ENCODE measurements at places on chromosomes 13 and 19.

DNA sequence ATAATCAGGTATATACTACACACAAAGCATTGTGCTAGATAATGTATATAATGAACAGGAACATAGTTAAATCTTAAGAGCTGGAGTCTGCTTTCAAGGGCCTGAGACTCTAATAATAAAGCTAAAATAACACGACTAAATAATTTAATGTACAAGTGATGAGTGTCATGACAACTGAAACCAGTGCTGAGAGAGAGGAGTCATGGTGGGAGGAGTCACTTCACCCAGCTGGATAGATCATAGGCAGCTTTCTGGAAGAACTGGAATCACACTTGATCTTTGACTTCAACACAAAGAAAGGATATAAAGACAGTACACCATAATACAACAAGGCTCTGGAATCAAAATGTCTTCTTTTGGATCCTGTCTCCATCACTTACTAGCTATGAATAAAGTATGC, 7.1 kb downstream of the RBM26 start:
- DNase-seq, result no peak

GRCh38 chr13:97082461-97083207, 88.4 kb upstream of the OXGR1 start:
- no peak for DNase-seq

DNA sequence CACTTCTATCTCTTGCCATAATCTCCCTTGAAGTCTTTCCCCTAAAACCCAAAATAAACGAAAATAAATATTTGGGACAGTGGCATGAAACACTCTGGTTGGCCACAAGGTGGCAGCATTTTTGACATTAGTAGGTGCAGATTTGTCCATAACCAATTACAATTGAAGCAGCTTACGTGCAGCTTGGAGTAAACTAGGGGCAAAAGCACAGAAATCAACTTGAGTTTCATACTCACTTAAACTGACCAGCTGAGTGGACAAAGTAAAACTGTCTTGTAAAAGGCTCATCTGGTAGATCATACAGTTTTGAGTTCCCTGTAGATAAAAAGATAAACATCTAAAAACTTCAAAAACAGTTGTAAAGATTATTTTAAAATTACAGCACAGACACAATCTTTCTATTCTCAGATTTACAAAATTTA, 18.8 kb downstream of the PDCD5 start:
- no peak for DNase-seq

- no peak for DNase-seq
Measured at GRCh38 chr13:112115403-112116091, 48.6 kb downstream of the SOX1 start.

DNA sequence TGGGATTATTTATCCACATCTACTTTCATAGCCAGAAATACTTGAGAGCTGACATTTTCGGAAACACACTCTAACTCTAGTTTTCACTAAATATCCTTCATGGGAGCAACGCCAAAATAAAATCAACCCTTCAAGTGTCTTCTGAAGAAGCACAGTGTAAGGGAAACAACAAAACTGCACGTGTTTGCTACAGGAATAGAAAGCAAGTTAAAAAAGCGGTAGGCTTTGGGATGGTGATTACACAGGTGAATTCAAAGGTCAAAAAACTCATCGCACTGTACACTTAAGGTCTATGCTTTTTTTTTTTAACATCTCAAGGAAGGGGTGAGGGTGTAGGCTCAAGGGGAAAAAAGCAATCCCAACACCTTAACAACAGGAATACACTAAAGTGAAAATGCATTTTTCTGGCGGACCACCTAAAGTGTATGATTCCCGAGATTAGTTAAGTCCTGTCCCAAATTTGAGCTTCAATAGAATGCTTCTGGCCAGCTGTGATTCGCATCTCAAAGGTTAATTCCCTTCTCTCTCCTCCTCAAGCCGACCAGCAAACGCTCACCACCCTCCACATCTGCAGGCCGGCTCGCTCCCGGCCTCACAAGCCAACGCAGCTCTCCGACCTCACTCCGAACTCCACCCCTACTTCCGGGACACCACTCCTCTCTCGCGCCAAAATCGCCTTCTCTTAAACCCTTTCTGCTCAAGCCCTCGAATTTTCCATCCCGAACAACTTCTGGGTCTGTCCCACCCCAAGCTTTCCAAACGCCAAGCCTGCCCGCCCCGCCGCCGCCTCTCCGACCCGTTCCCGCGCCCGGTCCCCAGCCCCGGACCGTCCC, 1.1 kb downstream of the ARGLU1 start:
- no peak for DNase-seq

- DNase-seq, result no peak
Measured at GRCh38 chr13:73879346-73880015, 254.7 kb downstream of the KLF12 start.

DNA sequence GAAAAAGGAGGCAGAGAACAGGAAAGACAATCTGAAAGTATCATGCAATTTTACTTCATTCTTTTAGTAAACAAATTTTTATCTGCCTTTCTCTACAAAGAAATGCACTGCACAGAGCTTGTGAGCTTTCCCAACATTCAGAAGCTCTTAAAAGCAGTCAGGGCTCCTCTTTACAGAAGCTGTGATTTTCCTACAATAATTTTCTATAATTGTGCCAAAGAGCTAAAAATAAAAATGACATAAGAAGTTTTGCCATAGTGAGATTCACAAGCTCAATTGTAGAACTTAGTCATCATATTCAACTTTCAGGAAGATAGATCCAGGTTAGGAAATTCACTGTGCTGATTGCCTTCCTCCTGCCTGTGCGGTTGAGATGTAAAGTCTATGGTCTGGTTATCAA, 341.4 kb downstream of the PCDH9 start:
- no peak for DNase-seq

DNA sequence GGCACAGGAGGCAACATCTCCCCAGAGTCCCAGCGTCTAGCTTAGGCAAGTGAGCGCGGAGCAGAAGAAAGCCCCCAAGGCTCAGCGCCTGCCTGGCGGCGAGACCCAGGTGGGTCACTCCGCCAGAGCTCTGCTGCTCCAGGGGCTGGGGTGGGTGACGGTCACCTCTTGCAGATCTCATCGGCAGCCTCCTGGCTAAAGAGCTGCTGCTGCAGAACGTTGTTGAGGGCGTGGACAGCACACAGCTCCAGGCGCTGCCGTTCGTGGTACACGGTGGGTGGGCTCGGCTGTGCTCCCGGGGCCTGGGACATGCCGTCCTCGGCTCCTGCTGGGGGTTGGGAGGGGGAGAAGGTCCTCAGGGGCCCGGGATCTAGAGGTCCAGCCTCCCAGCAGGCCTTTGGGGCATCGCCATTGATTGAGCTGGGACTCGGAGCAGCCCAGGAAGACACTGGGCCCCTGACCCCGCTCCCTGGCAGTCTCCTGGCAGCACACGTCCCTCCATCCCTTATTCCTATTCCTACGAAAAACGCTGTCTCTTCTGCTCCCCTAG, 795 bp downstream of the JOSD2 start:
- DNase-seq, result no peak

- no peak for DNase-seq
Measured at GRCh38 chr19:6473647-6474046, 7.9 kb downstream of the DENND1C start.

DNA sequence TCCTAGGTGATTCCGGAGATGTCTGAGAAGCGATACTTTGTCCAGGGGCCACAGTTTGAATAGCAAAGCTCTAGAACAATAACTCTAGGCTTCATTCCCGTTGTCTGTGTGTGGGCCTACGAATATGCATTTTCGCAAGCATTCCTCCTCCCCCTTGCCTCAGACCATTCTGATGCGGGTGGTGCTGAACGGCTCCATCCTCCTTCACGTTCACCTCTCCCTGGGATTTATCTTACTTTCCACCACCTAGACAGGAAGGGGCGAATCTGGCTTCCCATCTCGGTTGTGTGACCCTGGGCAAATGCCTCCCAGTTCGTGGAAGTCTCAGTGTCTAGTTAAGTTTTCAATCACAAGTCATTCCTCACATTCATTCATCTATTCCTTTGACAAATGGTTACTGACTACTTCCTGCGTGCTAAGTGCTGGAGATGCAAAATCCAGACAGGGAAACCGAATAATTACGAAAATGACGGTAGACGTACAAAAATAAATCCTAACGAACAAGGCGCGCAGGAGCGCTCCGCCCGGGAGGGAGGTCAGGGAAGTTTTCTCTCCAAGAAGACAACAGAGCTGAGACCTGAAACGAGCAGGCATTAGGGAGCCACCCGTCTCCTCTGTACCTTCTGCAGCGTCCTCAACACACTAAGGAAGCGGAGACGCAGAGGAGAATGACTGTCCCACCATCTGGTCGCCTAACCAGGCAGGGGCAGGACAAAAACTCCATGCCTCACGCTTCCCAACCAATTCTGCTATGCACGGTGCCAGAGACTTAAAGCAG, 1.3 kb upstream of the CNOT3 start:
- no peak for DNase-seq

DNA sequence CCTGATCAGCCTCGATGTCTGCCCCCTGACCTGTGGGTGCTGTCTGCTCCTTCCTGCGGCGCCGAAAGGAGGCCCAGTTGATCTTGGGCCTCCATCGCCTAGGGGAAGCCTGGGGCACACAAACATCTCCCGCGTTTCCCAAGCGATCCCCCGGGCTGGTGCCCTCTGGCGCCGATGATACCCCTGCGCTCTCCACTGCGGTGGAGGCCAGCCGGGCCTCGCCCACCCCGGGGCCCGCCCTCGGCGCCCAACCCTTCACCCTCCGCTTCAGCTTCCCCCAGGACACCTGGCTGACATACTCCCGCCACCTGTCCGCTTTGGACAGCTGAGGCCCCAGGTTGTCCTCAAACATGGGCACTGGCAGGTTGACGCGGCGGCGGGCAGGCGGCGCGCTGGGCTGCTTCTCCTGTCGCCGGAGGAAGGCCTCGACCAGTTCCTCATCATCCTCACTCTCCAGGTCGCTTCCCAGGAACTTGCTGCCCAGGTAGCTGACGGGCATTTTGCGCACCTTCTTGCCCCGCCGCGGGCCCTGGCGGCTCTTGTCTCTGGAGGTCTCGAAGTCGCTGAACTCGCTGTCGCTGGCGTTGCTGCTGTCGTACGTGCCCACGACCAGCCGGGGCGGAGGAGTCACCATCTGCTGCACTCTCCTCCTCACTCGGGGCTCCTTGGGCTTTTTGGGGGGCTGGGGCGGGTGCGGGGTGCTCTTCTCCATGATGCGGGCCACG, 1.3 kb downstream of the CCDC8 start:
- no peak for DNase-seq

Data from activated T-cell treated with anti-CD3 and anti-CD28 coated beads, Interleukin-2, amount 50 U/mL, for 4 hours (primary cell).